Activated T-cell treated with anti-CD3 and anti-CD28 coated beads for 48 hours (primary cell): ENCODE measurements at places on chromosomes 7 and 10.

- DNase-seq = no peak
Observed at GRCh38 chr10:87861566-87861952, 1.8 kb downstream of the KLLN start.

- DNase-seq = no peak
Observed at GRCh38 chr7:2151237-2151636, 81.5 kb downstream of the MAD1L1 start.

DNA sequence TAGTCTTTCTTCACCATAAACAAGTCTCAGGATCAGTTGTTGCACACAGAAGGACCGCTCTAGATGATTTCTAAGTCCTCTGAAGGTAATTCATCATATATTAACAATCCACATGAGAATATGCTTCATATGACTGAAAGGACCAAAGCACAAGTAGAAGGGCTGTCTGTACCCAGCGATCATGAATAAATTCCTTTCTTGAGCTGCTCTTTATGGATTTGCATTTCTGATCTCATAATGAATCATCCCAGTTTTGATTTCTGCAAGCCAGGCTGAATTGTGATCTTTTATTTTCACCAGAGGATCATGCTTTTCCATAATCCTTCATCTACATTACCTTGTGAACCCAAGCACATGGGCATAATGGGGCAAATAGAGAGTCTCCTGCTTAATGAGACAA lies 675.6 kb downstream of the MAGI2 start:
- no peak for DNase-seq

DNA sequence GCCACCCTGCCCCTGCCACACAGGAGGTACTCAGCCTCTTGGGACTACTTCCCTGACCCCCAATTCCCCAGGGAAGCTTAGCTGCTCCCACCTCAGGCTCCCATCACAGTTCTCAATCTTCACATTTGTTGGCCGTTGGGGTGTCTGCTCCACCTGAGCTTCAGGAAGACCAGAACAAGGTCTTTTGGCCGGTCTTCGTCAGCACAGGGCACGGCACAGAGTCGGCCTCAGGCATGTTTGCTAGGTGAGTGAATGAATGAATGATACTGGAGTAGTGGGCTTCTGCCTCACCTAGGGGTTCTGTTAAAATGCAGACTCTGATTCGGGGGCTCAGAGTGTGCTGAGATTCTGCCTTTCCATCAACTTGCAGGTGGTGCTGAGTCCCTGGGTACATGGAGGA lies 20.3 kb downstream of the GPRIN2 start:
- DNase-seq = no peak

DNA sequence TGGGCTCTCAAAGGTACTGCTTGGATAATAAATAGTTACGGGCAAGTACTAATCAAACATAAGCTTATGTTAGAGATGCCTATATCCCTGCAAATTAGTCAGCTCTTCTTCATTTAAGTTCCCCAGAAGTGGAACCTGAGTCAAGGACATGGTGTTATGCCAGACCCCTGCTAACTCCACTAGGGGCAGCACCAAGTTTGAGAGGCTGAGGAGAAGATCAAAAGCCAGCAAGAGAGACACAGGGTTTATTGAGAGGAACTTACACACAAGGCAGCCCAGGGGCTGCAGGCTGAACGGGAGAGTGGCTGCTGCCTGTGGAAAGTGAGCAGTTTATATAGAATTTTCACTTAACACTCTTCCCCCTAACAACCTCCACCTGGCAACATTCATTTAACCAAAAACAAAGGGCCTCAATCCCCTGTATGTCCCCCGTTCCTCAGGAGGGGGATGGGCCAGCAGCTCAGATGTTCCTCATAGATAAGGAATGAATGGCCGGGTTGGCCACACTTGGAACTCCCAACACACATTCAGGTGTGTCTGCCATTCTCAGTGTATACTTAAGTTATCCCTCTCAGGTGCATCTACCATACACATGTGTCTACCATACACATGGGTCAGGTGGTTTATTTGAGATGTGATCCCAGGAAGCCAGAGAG lies 62.6 kb upstream of the GHITM start:
- no peak for DNase-seq

GRCh38 chr7:154777023-154777422 lies 225.9 kb downstream of the PAXIP1 start:
- DNase-seq = no peak

DNA sequence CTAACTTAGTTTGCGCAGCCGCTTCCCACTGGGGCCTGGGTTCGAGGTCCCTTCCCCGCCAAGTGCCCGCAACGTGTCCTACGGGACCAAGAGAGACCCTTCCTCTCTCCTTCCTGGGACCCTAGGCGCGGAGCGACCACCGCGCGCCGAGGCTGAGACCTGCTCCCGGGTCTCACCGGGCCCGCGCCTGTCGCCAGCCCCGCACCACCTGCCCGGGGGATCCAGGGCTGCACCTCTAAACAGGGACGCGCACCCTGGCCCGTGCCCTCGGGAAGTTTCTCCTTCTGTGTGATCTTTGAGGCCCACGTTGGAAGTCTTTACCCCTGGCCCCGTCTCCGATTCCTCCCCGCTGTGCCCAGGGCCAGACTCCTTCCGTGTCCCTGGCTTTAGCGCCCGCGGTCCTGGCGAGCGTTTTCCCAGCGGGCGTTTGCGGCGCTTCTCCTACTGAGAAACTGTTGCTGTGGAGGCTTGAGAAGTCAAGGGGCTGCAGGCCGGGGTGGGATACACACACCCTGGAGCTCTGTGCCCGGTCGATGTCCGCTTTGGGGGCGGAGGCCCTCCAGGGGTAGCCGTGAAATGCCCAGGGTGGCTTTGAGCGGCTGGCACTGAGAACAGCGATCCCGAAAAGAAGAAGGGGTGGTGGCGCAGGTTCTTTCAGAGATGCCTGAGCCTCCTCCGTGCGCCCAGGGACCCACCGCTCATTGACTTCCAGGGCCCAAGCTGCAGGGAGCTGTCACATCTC lies 575 bp downstream of the PLPP4 start:
- no peak for DNase-seq

- DNase-seq = no peak
Observed at GRCh38 chr10:113053881-113054280, 103.8 kb downstream of the TCF7L2 start.

DNA sequence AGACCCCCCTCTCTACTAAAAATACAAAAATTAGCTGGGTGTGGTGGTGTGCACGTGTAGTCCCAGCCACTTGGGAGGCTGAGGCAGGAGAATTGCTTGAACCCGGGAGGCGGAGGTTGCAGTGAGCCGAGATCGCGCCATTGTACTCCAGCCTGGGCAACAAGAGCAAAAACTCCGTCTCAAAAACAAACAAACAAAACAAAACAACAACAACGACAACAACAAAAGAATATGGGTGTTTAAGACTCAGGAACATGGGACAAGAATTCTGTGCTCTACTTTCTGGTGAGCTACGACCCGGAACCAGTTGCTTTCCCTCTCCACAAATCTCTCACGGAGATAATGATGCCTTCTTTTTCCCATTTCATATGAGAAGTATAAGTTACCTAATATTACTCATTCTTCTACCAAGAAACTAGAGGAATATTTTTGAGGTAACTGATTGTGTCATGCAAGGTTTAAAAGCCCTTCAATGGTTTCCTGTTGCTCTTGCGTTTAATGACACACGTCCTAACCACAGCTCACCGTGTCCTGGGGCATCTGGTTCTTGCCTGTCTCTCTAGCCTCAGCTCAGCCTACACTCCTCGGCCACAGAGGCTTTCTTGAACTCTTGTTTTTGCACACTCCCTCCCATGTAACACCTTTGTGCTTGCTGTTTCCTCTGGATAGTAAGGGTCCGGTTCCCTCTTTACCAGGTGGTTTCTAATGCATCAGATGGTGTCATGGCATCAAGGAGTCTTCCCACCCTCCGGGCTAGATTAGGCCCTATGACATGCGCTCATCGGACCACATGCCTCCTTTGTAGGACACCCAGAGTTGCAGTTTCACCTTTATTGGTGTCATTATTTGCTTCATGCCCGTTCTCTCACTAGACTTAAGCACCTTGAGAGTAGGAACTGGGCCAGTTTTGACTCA lies 67.5 kb downstream of the PFKFB3 start:
- DNase-seq = peak; percentile 68

GRCh38 chr7:51295440-51296245 lies 21.0 kb downstream of the COBL start:
- DNase-seq = no peak

- DNase-seq = no peak
Observed at GRCh38 chr10:81871558-81871957, 3.4 kb upstream of the NRG3 start.

DNA sequence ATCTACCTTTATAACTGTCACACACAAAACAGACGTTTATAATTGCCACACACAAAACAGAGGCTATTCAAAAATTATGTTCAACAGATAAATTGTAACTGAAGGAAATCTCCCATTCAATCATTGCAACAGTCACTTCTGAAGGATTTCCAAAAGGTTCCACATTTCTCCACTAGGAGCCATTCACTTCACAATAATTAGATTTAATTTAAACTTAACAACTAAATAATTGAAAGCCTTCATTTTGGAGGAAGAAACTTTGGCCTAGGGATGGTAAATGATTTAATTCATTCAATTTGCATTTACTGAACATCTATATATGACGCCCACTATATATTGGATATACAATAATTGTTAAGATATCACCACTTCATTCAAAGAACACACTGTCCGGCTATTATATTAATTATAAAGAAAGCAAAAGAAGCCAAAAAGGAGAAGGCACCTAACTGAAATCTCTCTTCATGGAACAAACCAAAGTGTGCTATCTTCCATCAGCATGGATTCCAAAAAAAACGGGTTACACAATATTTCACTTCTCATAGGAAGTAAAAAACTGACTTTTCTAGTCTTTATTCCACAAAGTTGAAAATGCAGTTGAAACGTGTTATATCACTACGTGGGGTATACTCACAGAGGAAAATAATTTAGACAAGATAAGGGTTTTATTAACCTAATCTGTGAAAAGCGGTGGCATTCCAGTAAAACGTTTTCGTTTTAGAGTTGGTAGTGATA lies 1.7 kb downstream of the ATAD1 start:
- no peak for DNase-seq

DNA sequence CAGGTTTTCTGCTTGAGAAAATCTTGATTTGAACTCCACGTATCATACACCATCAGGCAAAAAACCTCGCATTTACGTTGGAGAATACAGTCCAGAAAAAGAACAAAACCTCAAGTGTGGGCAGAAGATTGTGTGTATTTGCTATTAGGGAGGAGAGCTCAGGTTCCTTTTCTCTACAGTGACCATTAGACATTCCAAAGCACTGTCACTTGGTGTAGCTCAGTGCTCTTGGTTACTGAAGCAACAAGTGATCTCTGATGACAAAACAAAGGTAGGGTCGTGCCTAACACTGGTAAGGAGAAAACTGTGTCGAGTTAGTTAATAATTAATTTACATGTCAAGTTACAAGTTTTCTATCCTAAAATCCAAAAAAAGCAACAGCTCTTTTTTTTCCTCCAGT lies 72.6 kb downstream of the C1GALT1 start:
- DNase-seq = no peak
